NCI-H510A (cell line): ENCODE measurements at places on chromosomes 12 and 14.

DNA sequence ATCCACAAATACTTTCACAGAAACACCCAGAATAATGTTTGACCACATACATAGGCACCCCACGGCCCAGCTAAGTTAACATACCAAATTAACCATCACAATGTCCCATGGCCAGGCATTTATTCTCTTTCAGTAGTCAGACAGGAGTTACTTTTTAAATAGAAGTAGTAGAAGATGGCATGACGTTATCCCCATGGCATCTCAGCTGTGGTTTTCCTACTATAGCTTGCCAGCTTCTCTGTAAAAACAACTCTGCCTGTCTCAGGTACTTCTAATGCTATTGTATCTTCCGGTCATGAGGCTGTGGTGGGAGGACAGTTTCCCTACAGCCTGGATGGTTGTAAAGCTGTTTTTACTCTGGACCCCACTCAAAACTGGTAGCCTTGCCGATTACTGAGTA, 19.3 kb downstream of the CTSG start:
- DNase-seq, result no peak

DNA sequence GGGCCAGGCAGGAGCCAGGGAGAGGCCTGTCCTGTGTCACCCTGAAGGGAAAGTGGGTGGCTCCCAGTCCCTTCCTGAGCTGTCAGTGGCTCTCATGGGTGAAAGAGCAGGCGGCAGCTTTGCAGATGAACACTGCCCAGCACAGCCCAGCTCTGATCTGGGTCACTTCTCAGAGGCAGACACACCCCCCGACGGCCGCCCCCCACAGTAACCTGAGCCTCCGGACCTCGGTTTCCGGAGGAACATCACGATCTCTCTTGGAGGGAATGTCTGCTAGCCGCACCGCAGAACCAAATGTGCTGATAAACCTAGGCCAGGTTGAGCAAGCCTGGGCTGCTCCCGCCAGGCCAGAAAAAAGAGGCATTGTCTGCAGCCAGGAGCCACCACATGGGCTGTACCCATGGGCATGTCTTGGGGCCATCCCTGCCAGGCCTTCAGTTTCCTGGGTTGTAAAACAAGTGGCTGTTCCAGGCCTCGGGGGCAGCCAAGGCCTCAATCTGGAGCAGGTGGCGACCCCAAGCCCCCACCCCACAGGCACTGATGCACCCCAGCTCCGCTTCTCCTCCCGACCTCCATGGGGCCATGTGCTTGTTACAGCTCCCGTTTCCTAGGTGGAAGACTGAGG, 57.6 kb downstream of the NCOR2 start:
- no peak for DNase-seq

- no peak for DNase-seq
These were observed 3.6 kb upstream of the FOS start for GRCh38 chr14:75274899-75275569.

DNA sequence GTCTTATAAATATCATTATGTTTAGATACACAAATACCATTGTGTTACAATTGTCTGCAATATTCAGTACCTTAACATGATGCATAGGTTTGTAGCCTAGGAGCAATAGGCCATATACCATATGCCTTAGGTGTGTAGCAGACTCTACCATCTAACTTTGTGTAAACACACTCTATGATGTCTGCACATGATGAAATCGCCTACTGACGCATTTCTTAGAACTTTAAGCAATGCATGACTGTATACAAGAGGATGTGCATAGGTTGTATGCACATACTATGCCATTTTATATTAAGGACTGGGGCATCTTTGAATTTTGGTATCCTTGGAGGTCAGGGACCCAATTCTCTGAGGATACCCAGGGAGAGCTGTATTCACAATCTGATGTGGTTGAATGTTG, 10.1 kb upstream of the BTG1 start:
- no peak for DNase-seq

GRCh38 chr14:53536446-53536845, 383.3 kb upstream of the DDHD1 start:
- DNase-seq, result no peak

DNA sequence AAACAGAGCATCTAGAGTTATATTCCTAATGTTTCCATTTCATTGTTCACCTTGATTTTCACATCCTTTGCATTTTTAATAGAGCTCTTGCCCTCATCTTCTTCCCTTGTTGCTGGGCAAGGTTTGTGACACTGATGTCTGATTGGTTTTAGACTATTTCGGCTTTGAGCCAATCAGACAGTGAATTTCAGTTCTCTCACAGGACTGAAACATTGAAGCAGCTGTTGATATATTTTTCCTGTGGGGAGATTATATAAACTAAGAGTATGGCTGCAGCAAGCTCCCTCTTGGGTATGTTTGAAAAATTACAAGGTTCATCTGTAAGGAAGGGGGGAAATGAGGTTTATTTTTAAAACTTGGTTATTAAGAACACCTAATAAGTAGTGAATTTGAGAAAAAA, 51.2 kb downstream of the ATF7IP start:
- no peak for DNase-seq

- no peak for DNase-seq
These were observed 329.8 kb downstream of the PAWR start for GRCh38 chr12:79360936-79361335.

GRCh38 chr14:29165431-29165830, 398.8 kb downstream of the FOXG1 start:
- DNase-seq, result no peak

- DNase-seq, result no peak
These were observed 172.4 kb upstream of the NUDT4 start for GRCh38 chr12:93205361-93205760.

GRCh38 chr14:104545942-104546501, 33.5 kb upstream of the C14orf180 start:
- no peak for DNase-seq

- no peak for DNase-seq
These were observed 59.2 kb downstream of the EGLN3 start for GRCh38 chr14:33891700-33892099.

DNA sequence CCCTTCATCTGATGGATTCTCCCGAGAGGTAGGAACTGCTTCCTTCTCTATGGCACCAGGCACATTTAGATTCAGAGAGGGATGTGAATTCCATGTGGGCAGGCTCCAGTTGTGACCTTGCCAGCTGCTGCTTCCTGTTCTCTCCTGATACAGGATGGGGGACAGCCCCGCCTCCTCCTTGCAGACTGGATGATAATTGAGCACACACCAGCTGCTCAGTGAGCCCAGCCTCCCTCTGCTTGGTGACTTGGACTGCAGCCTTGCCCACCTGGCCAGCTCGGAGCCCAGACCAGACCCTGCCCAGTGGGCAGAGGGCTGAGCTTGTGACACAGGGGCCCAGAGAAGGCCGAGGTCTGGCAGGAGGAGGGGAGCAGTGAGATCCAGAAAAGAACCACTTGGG, 90.2 kb downstream of the CALM1 start:
- peak; percentile 88 for DNase-seq

DNA sequence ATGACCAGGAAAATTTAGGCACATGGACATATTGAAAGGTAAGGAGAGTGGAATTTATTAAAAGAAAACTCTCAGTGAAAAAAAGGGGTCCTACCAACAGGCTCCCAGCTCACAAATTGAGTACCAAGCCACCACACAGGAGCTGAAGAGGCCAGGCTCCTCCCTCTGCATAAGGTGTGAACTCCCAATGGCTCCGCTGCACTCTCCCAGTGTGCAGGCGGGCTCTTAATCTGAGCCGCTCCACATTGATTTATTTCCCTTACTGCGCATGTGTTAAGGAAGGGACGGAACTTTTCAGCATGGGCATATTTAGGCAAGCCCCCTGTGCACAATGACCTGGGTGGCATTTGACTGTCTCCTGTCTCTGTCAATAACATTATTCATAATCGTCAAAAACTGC, 68.6 kb upstream of the PLEKHG7 start:
- DNase-seq, result no peak

GRCh38 chr12:12979731-12980259, 20.3 kb downstream of the HEBP1 start:
- no peak for DNase-seq
